Neural progenitor cell (in vitro differentiated cells): ENCODE measurements at places on chromosomes 5 and 9.

DNA sequence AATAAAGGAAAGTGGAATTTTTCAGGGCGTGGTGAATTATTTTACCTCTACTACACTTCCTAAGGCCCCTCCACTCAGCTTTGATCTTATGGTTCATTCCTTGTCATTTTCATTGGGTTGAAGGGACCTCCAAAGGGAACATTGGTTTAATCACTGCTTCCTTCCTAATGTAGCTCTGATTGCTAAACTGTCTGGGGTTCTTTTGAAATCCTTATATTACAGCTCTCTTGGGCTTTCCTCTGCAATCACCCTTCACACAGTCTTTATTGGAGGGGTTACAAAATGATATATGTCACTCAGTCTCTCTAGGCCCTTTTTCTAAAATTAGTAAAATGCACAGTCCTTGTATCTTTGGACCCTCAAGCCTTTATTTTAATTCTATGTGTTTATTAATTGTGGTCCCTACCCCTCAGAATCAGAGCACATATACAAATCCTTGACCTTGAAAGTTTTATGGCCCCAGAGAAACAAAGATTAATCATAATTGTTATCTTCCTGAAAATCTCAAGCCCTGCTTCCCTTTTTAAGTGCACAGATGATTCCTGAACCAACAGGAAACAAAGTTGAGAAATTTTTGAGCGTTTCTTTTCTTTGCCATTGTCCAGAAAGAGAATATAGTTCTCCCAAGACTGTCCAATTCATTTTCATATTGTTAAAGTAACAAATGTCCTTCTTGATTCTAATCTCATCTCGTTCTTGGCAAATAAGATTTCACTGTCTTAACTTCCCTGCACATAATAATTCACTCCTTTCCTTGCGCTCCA is 330.0 kb downstream of the ARRDC3 start:
- no peak for DNase-seq

DNA sequence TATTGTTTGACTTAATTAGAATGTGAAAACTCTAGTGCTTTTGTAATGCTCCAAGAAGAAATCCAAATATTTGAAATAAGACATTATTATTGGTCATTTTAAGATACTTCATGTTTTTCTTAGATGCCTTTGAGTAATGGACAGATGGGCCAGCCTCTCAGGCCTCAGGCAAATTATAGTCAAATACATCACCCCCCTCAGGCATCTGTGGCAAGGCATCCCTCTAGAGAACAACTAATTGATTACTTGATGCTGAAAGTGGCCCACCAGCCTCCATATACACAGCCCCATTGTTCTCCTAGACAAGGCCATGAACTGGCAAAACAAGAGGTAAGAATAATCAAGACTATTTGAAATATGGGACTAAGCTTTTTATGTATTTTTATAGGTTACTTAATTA is 69.2 kb upstream of the SREK1 start:
- DNase-seq, result no peak

DNA sequence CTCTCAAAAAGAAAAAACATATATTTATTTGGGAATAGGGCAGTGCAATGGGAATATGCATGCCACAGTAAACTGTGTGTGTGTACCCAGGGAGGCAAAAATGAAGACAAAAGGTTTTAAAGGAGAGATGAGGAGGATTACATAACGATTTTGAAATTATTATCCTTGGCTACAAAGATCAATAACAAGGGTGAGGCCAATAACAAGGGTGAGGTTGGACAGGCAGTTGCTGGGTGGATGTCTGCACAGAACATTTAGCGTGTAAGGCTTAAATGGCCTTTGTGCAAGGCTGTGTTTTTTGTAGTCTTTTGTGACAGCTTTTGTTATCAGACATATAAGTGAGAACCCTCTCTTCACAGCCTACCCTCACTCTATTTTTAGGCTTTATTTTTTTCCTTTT is 114.0 kb downstream of the JMY start:
- DNase-seq, result no peak

GRCh38 chr5:179864686-179865085 is 6.1 kb upstream of the MRNIP start:
- no peak for DNase-seq

GRCh38 chr9:95086564-95086955 is 230.9 kb downstream of the FANCC start:
- peak; percentile 69 for DNase-seq

DNA sequence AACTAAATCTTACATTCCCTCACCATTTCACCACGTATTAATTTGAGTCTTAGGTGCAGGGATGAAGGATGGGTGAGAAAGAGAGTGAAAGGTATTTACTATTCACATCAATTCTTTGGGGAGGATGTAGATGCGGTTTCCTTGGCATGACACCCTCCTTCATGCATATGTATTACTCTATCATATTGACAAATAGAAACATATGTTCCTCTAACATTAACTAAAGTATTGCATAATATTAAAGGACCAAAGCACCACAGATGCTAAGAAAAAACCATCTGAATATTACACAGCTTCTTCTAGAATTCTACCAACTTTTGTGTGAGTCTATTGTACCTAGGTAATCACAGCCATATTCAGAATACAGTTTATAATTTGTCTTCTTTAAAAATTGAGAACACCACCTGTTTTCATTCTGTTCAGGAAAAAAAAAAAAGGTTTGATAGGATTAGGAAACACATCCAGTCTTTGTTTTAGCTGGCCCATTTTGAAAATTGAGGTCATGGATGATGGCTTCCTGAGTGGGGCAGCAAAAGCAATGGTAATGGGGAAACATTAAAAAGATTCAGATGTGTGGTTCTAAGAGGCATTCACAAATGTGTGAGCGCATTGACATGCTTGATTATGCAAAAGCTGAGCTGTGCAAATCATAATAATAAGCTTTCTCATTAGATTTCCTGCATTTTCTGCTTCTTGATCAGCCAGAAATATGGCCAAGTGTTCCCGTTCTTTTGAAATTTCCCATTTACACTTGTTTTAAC is 1011.5 kb upstream of the NUDT12 start:
- DNase-seq, result no peak

DNA sequence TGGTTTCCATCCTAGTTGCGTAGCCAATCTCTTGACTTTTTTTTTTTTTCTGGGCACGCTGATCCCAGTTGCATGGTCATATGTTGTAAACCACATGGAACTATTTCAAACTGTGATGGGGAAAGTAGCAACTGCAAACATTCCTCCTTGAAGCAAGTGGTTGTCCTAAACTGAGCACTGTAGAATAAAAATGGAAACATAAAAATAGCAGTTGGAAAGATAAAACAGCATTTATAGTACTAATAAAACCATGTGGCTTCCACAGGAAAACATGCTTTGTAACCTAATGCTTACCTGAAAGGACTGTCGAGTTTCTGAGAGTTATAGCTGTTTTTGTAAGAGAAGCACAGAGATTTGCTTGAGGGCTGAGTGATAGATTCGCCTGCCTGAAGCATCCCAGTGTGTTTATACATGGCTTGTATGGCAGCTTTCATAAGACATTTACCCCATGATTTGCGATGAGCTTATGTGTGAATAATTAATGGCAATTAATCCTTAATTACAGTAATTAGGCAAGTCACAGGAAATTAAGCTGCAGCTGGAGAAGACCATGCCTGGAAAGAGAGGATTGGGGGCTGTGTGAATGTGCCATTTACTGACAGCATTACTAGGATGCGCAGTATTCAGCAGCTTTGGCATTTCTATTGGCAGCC is 136.5 kb downstream of the PBX3 start:
- no peak for DNase-seq

DNA sequence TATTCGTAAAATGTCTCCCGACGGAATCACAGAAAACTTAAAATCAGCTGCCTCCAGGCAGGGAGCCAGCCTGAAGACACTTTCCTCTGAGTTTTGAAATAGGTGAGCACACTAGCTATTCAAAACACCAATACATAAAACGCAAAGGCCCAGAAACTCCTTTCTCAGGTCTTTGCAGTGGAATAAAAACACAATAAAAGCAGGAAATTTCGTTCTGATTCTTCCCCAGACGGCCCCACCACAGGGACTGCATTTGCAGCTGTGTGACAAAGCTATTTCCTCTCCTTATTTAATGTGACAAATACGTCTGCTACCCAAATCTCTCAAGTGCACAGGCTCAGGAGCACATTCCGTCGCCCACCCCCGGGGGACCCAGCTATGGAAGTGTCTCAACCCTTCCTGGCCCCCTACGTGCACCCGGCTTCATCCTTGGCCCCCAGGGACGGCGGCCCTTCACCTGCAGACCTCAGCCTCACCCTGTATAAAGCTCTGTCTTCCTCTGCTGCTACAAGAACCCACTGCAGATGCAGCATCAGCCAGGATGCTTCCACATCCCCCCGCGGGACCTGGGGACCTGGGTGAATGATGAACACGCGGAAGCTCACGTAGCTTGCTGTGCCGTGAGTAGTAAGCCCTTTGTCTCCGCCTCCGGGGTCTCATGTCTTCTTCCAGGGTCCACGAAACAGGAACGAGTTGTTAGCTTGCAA is 24.9 kb downstream of the AHRR start:
- DNase-seq, result no peak

- DNase-seq, result no peak
Observed at GRCh38 chr9:122011818-122012498, 81.2 kb downstream of the TTLL11 start.

DNA sequence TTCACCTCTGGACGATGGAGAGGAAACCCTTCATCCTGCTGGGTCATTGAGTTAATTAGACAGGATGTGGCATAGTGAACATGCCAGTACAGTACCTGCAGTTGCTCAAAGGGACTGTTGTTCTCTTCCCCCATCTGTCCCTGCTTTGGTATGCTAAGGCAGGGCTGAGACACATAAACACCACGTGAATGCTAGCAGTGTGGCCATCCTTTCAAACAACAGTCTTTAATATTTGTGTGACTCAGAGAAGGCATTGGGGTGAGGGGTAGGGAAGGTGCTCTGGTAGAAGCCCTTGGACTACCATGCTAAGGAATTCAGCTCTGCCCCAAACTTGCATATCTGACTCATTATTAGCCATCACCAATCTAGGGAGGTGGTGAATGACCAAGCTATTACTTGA is 180.2 kb upstream of the ZNF618 start:
- no peak for DNase-seq

DNA sequence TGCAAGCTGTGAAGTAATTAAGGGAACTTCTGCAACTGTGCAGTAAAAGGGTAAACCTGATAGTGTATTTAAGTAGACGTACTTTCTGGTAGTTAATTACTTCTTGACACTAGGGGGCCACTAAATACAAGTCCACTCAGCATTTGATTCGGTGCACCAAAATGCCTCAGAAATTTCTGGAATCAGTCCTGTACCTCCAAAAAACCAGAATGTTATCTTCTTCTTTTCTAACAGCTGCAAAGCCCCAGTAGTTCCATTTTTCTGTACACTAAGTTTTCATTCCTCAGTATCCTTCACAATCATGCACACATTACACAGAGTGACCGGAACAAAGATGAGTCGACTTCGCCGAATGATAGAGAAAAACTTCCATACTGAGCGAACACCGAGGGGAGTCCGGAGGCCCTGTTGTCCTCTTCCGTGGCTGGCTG is 484 bp downstream of the GFM2 start:
- peak; percentile 48 for DNase-seq

GRCh38 chr5:37665889-37666288 is 174.0 kb downstream of the GDNF start:
- DNase-seq, result no peak

GRCh38 chr9:36892279-36892678 is 141.8 kb downstream of the PAX5 start:
- DNase-seq, result no peak

DNA sequence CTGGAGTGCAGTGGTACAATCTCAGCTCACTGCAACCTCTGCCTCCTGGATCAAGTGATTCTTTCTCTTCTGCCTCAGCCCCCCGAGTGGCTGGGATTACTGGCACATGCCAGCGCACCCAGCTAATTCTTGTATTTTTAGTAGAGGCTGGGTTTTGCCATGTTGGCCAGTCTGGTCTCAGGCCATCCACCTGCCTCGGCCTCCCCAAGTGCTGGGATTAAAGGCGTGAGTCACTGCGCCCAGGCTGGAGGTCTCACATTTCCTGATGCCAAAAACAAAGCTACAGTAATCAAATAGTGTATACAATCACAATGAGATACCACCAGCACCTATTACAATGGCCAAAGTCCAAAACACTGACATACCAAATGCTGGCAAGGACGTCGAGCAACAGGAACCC is 51.1 kb downstream of the TTLL11 start:
- no peak for DNase-seq

GRCh38 chr9:133758228-133758627 is 20.1 kb upstream of the SARDH start:
- no peak for DNase-seq
